ENCODE measurements at places on chromosomes 5 and 9.
A peak's percentile ranks its signal among the peaks of the same experiment; 100 is the strongest.

DNA sequence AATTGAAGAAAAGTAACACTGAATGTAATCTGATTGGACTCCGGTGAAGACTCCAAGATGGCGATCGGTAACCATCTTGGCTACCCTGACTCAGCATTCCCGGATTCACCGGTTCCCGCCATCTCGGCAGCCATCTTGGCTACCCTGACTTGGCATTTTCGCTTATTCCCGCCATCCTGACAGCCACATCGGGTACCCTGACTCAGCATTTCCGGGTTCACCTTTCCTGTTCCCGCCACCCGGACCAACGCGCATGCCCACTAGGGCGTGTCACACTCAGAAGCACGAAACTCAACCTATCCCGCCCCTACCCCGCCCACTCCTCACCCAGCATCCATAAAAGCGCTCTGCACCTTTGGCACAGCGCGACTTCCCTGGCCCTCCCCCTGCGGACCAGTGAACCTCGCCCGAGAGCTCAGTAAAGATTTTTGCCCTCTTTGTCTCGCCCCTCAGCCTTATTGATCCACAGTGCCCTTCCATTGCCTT is 17.2 kb downstream of the SPTLC1 start:
- DNase-seq = peak; percentile 55

- DNase-seq = no peak
Measured at GRCh38 chr9:116998305-116998704, 311.2 kb downstream of the TRIM32 start.

DNA sequence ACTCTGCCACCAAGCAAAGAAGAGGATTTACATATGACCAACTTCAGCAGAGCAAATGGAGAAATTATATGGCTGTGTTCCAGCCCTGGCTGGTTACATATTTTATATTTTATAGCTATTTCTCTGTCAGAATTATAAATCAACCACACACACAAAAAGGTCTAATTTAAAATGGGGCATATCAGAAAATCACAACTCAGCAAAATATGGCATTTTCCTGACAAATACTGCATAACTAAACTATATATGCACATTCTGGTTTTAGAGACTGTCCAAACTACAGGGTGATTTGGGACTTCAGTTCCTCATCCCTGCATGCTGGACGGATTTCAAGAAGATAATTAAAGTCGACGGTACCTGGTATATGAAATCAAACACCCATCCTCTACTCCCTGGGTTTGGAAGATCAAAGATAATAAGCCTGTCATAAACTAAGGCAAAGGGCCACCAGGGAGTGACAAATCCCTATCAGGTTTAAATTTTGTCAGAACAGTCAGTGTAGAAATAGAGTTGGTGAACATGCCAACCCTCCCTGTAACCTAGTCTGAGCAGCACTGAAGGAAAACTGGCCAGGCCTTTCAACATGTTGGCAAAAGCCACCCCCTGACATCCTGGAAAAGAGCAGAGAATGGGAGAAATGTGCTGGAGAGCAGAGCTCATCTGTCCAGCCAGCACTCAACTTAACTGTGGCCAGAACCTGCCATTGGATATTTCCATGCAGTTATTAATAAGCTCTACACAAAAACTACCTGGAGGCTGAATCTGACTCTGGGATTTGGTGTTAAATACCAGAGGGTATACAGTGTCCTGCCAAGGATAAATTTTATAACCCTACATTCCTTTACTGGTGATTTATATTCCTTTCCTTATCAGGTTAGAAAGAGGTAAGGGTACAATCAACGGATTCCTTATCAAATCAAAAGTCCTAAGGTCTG is 235.7 kb downstream of the ENC1 start:
- DNase-seq = no peak

- DNase-seq = peak; percentile 43
Measured at GRCh38 chr5:138177941-138178515, 402 bp downstream of the BRD8 start.

GRCh38 chr9:97557606-97558095 is 56.2 kb downstream of the TMOD1 start:
- no peak for DNase-seq

- no peak for DNase-seq
Measured at GRCh38 chr5:108727236-108727650, 20.5 kb upstream of the FER start.

DNA sequence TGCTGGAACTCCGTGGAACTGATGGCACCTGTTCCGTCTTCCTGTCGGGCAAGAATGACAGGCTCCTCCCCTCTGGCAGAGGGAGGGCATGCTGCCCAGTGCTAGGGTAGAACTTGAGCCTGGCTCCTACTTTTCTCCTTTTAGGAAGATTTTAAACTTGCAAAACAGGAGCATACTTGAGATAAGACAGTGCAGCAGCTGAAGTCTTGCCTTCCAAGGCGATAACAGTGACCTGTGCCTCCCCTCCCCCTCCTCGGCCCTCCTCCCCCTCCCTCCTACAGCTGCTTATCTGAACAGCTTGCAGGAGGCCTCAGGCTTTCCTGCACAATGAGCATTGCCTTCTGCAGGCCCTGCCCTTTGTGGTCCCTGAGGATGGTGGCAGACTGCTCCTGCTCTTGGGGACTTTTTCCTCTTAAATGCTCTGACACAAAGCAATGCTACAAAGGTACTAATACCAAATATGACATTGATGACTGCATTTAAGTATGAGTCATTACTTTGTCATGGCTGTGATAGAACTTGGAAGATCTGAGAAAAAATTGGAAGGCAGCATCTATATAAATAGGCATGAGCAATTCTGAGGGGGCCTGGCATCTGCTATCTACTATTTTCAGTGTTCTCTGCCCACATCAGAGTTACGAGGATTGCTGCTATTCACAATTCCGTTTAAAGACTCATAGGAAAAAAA is 2.0 kb downstream of the GADD45G start:
- peak; percentile 57 for DNase-seq

DNA sequence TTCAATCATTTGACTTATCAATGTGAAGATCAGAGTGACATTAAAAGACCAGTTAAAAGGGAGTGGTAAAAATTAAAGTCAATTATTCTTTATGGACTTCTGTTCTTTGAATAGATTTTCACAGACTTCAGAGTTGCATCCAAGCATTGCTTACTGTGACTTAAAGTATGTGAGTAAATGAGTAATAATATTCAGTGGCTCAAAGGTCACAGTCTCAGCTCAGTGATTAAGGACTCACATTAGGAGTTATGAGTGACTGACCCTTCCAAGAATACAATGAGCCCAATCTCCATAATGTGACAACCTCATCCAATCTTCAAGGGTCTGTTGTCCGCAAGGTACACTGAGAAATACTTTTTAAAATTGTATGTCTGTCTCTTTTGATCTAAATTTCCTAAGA is 811.2 kb downstream of the BRINP1 start:
- DNase-seq = no peak

GRCh38 chr5:64680289-64680688 is 10.0 kb upstream of the SHISAL2B start:
- DNase-seq = peak; percentile 19

DNA sequence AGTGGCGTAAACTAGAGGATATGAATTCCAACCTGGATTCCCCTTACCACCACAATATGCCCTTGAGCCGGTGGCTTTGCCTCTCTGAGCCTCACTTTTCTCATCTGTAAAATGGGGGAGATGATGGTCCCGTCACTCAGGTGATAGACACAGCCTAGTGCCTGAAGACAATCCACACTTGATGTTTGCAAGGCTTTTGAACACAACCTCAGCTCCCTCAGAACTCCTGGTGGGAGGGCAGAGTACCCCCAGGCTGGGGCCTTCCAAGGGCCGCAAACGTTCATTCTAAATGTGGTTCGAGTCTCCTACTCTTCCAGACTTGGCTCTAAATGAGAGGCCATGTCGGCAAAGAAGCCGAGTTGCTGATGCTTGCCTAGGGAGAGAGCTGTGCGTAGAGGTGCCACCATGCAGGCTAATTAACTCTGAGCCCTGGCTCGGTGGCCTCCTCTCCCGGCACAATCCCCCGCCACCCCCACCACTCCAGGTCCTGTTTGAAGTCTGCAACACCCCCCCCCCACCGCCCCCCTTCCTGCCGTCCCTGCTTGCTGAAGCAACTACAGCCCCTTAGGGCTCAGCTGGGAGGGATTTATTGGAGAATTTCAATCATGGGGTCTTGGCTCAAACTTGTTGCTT is 97.7 kb upstream of the LMX1B start:
- DNase-seq = no peak

DNA sequence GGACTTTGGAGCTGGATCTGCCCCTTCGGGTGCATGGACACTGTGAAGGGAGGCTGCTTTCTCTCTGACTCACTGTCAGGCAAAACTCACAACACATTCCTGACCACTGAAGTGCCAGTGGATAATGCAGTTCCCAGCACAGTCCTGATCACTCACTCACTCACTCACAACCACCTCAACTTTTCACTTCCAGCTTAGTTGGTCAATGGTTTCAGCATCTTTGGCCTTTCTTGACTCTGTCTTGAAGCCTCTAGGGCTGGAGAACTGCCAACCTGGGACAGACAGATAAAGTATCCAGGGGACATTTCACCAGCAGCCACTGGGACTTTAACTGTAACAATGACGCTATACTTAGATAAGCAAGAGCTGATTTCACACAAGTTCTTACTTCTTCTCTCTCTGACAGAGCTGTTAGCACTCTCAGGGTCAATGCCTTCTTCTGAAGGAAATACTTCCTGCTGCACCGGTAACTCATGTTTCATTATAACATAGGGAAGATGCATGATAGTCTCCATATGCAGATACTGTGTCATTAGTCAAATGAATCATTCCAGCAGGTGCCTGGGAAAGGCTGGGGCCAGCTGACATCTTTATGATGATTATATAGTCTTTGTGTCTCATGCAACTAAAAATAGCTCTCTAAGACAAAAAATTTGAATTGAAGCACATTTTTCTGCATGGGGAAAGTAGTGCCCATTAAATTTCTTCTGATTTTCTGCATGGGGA is 499.0 kb downstream of the SEMA5A start:
- DNase-seq = no peak

- no peak for DNase-seq
Measured at GRCh38 chr5:121378046-121378445, 473.6 kb upstream of the FTMT start.

Measured in activated CD4-positive, alpha-beta T cell treated with anti-CD3 and anti-CD28 coated beads for 48 hours (primary cell).